Stimulated activated CD4-positive, alpha-beta T cell treated with anti-CD3 and anti-CD28 coated beads, Interleukin-1b, Interleukin-23, amount 100 ng/mL, for 1 hour (primary cell): ENCODE measurements at places on chromosomes 6 and 20.

- DNase-seq: no peak
These were observed 92.4 kb downstream of the COL9A1 start for GRCh38 chr6:70210462-70210861.

DNA sequence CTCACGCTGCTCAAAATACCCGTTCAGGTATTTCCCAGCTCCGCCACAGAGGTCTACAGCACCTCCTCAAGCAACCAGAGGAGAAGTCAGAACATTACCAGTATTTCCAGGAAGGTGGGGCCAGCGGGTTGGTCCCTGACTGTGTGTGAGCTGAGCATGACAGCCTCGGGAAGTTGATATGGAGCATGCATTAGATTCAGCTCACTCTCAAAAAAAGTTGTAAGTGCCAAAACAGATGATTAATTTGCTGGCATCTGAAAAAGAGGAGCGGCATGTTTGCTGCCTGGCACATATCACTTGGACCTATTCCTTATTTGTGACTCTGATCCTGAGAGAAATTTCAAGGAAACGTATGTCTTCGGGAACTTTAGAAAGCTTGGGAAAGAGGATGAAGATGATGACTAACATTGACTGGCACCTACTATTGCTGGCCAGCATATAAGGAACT is 32.3 kb downstream of the ELOVL2 start:
- no peak for DNase-seq

DNA sequence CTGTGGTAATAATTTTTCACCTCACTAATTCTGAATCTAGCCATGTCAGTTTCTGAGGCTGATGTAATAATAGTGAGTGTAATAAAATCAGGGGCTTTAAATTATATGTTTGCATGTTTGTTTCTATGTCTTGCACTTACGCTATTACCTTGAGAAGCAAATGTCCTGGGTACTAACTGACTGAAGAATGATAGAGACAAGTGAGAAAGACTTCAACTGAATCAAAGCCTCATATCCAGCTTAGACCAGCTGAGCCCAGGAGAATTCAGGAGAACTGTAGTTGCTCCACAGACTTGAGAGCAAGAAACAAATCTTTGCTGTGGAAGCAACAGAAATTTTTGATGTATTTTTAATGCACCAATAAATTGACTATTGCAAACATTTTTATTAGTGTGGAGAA is 162.8 kb downstream of the MANEA start:
- no peak for DNase-seq

- DNase-seq: no peak
These were observed 51.2 kb upstream of the RNF24 start for GRCh38 chr20:4066551-4066950.
